ENCODE measurements at places on chromosomes 16 and 17. TPM values are rescaled to one million over a fixed set of nuclear protein-coding genes. Genes with fewer than 3 reads are reported as not detected.

IKZF3 gene
- total RNA-seq: 52.2 TPM

KIFC3 gene
- 0.89 TPM for total RNA-seq

TMEM92 gene
- not detected for total RNA-seq

ANKRD40CL gene
- not detected for total RNA-seq

KRTAP17-1 gene
- not detected for total RNA-seq

ETV4 gene
- total RNA-seq: 5.4 TPM

UNC13D gene
- 144 TPM for total RNA-seq

PRCD gene
- total RNA-seq: not detected

FGF11 gene
- total RNA-seq: 16.6 TPM

KRTAP3-2 gene
- not detected for total RNA-seq

CCL7 gene
- total RNA-seq: not detected

All from activated CD8-positive, alpha-beta T cell treated with anti-CD3 and anti-CD28 coated beads for 36 hours (primary cell).